ENCODE measurements at places on chromosomes 4 and X. TPM values are rescaled to one million over a fixed set of nuclear protein-coding genes. Genes with fewer than 3 reads are reported as not detected.

GABRG1 gene
- total RNA-seq: not detected

PAGE1 gene
- not detected for total RNA-seq

SHROOM2 gene
- 1.7 TPM for total RNA-seq

HSFX4 gene
- total RNA-seq: not detected

STK26 gene
- 1.1 TPM for total RNA-seq

STATH gene
- total RNA-seq: not detected

LRP2BP gene
- total RNA-seq: 0.13 TPM

TGIF2LX gene
- not detected for total RNA-seq

ERCC6L gene
- 6.1 TPM for total RNA-seq

MAGEB4 gene
- not detected for total RNA-seq

GSTCD gene
- total RNA-seq: 10.7 TPM

TXK gene
- total RNA-seq: 0.15 TPM
